ENCODE measurements at places on chromosomes 5 and 9. TPM values are rescaled to one million over a fixed set of nuclear protein-coding genes. Genes with fewer than 3 reads are reported as not detected.

TMOD1 gene
- total RNA-seq: 118 TPM

DNA sequence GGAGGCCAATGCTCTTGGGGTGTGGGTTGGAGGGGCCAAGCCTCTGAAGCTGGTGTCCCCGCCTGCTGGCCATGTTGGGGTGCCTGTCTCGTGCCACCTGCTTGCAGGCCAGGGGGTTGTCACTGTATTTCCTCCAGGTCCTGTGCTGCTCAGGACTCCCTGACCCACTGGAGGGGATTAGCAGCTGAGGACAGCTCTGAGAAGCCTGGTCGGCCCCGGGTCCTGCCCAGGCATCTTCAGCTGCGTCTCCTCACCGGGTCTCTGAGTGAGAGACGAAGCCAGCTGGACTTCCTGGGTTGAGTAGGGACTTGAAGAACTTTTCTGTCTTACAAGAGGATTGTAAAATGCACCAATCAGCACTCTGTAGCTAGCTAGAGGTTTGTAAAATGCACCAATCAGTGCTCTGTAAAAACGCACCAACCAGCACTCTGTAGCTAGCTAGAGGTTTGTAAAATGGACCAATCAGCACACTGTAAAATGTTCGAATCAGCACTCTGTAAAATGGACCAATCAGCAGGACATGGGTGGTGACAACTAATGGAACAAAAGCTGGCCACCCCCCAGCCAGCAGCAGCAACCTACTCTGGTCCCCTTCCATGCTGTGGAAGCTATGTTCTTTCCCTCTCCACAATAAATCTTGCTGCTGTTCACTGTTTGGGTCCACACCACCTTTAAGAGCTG, 20.6 kb upstream of the SLC9A3 start:
- no peak overlapping the region for H3K27ac ChIP-seq
- no peaks in the 10 kb centered on the region for H3K27me3 ChIP-seq
- no peak overlapping the region for H3K4me3 ChIP-seq
- no peaks in the 10 kb centered on the region for H3K4me1 ChIP-seq

GRCh38 chr5:170614720-170615119, 110.9 kb downstream of the KCNIP1 start:
- H3K27me3 ChIP-seq: no peaks in the 10 kb centered on the region
- no peaks in the 10 kb centered on the region for H3K36me3 ChIP-seq
- H3K4me1 ChIP-seq: no peaks in the 10 kb centered on the region
- no peak overlapping the region for H3K27ac ChIP-seq

GRCh38 chr9:23587433-23587832, 238.6 kb downstream of the ELAVL2 start:
- peaks cover 30% of the 10 kb centered on the region for H3K4me1 ChIP-seq
- no peaks in the 10 kb centered on the region for H3K36me3 ChIP-seq
- no peaks in the 10 kb centered on the region for H3K27me3 ChIP-seq
- H3K27ac ChIP-seq: peak overlapping the region; percentile 25
- no peak overlapping the region for H3K4me3 ChIP-seq

C5orf52 gene
- not detected for total RNA-seq

JAKMIP2 gene
- 0.16 TPM for total RNA-seq

OLFML2A gene
- 53.2 TPM for total RNA-seq

- H3K27ac ChIP-seq: peak overlapping the region; percentile 89
- no peak overlapping the region for H3K4me3 ChIP-seq
- H3K36me3 ChIP-seq: peaks cover 36% of the 10 kb centered on the region
- H3K4me1 ChIP-seq: no peaks in the 10 kb centered on the region
- no peaks in the 10 kb centered on the region for H3K27me3 ChIP-seq
These were observed 11.4 kb downstream of the VDAC1 start for GRCh38 chr5:133993185-133993936.

DNA sequence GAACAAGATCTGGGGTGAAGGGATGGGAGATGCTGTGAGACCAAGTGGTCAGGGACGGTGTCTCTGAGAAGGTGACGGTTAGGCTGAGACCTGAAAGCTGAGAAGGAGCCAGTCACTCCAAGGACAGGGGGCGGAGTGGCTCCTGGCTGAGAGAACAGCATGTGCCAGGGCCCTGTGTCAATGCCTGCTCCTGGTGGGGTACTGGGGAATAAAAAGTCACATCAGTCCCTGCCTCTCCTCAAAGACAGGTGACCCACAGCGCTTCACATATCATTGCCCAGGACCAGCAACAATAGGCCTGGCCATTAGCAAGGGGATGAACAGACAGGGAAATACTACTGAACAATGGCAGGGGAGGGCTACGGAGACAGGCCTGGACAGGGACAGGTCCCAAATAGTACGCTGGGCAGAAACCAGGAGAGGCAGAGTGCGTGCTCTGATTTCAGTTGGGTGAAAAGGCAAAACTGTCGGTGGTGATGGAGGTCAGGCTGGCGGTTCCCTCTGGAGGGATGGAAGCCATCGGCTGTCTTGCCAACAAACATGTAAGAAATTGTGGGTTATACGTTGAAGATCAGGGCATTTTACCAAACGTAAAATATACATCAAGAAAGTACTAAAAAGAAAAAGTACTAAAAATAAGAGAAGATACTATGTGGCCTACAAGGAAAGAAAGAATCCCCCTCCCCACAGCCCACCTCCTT, 64.3 kb downstream of the C9orf50 start:
- DNase-seq: no peak
- H3K27ac ChIP-seq: no peak overlapping the region
- H3K36me3 ChIP-seq: no peaks in the 10 kb centered on the region
- H3K4me3 ChIP-seq: no peak overlapping the region
- no peaks in the 10 kb centered on the region for H3K27me3 ChIP-seq

GRCh38 chr9:5958273-5958672, 57.2 kb downstream of the RANBP6 start:
- H3K27me3 ChIP-seq: no peaks in the 10 kb centered on the region
- no peak overlapping the region for H3K4me3 ChIP-seq
- H3K36me3 ChIP-seq: no peaks in the 10 kb centered on the region
- no peak overlapping the region for H3K27ac ChIP-seq

GRK6 gene
- total RNA-seq: 14.1 TPM

DNA sequence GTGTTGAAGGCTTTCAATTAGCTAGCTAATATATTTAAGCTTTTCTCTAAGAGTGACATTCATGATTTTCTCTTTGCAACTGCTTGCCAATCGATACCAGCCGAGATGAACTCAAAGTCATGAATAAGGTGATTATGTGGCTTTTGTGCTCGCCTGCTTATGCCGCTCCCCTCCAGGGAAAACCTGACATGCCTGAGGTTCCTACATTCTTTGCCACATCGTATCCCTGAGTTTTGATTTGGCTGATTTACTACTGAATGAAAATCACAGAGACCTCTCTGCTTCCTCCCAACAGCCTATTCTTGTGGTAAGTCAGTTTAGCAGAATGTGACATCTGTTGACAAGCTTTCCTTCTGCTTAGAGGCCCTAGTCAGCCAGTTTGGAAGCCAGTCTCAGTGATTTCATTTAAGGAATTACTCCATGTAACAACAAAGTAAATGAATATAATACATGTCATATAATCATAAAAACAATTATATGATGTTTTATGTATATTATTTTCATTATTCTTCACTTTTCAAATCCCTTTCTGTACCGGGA, 513.4 kb downstream of the CSNK1G3 start:
- H3K4me3 ChIP-seq: no peak overlapping the region
- H3K4me1 ChIP-seq: no peaks in the 10 kb centered on the region
- no peak overlapping the region for H3K27ac ChIP-seq
- no peak for DNase-seq
- no peaks in the 10 kb centered on the region for H3K27me3 ChIP-seq

DNA sequence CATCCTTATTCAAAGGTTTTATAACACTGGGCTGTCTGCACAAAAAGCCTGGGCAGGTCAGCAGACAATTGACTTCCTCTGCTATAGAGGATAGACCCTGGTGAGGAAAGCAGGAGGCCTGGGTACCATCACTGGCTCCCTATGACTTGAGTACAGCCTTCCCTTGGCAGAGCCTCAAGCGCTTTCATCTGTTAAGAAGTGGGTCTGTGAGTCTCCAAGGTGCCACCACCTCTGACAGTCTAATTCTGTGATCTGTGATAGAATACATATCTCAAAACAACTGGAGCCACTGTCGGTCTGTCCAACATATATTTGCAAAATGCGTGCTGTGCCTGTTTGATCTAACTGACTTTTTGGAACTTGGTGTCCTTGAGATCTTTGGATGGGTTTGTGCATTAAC, 52.2 kb downstream of the C9orf152 start:
- no peak overlapping the region for H3K27ac ChIP-seq
- peaks cover 86% of the 10 kb centered on the region for H3K4me1 ChIP-seq
- H3K4me3 ChIP-seq: no peak overlapping the region
- peaks cover 4% of the 10 kb centered on the region for H3K36me3 ChIP-seq
- no peak for DNase-seq

- no peak for DNase-seq
- H3K36me3 ChIP-seq: no peaks in the 10 kb centered on the region
- no peak overlapping the region for H3K4me3 ChIP-seq
- no peaks in the 10 kb centered on the region for H3K27me3 ChIP-seq
- H3K27ac ChIP-seq: no peak overlapping the region
These were observed 97.0 kb downstream of the ANKRD33B start for GRCh38 chr5:10660720-10661387.

DNA sequence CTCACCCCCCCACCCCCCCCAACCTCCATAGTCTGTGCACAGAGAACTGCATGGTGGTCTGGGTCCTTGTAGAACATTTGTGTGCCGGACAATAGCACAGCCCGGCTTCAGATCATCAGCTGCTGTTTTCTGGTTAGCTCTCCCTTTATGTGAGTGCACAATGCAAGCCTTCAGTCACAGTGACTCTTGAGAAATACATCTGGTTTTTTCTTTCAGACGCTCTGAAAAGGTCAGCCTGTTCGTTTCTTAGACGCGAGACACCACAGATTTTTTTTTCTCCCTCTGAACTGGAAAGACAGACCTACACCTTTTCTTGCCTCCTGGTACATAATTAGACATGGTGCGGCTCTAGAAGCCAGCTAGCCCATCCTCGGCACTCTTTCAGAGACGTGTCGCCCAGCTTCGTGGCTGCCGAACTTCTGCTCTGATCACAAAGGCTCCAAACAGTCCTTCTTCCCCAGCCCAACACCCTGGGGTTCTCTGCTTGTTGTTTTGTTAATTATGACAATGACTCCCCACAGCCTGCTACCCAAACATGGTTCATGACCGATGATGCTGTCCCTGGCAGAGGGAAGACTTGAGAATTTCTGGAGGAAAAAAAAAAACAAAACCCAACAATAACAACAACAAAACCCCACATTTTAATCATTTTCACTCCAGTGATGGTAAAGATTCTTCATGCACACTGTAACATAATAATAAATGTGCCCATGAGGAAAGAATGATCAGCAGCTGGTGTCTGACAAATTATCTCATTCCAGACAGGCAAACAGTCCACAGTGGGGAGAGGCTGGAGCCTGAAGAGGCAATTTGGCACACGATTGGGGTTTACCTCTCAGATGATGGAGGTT, 241.4 kb upstream of the ZNF462 start:
- no peak overlapping the region for H3K4me3 ChIP-seq
- no peaks in the 10 kb centered on the region for H3K27me3 ChIP-seq

DNA sequence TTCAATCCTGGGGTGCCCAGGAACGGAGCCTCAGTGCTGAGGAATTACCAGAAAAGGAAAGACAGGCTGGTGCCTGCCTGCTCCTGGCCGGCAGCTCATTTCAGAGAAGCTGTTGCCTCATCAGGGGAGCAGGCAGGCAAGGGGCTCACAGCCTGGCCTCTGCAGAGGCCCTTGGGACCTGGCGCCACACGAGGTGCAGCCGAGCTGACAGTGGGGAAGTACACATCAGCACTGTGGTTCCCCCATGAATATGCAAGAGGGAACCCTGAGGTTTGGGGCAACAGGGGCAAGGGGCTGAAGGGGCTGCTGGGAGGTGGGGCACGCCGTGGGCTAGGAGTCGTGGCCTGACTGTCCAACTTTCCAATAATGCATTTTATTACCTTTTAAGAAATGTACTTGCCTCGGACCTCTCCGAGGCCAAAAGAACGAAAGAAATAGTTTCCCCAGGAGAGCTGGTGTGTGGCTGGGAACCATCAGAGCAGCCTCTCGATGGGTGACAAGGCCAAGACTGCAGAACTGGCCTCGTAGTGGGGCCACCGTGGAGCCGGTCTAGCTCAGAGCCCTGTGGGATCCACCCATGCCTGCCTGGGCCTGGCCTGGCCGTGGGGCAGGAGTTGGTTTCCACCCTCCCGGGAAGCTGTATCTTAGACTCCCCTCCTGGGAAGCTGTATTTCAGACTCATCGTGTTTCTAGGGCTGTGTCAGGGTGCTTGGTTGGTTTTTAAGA, 198.6 kb downstream of the PAX5 start:
- no peaks in the 10 kb centered on the region for H3K27me3 ChIP-seq
- DNase-seq: no peak
- no peak overlapping the region for H3K27ac ChIP-seq
- no peaks in the 10 kb centered on the region for H3K36me3 ChIP-seq

DNA sequence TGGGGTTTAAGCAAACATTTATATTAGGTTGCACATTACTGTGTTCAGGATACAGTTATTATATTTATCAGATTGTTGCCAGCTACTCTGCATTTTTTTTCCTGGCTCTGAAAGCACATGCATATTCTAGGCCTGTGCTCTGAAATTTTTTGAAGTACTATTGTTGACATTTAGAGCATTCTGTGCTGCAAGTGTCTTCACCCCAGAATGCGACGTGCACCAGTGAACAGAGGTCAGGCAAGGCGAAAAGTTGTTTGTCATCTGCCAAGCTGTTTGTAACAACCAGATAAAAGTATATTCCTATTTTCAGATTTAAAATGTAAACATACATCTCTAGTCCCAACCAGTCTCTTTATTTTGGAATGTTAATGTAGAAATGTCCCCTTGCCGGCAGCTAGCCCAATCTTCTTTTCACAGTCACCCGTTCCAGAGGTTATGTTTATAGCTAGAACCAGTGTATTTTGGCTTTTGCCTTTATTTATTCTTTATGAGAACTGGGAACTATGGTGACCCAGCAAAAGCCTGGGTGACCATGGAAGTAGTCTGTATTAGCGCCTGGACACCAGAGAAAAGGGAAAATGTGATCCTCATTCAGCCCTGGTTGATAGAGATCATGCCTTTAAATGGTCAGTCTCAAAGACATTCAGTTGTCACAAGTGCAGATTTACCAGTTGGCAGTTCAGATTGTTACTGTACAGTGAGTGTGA, 84.6 kb downstream of the NDUFAF2 start:
- DNase-seq: no peak
- no peak overlapping the region for H3K4me3 ChIP-seq
- H3K4me1 ChIP-seq: no peaks in the 10 kb centered on the region
- H3K27me3 ChIP-seq: no peaks in the 10 kb centered on the region

GRCh38 chr9:131668439-131669268, 71.2 kb downstream of the RAPGEF1 start:
- H3K27ac ChIP-seq: peak overlapping the region; percentile 79
- peaks cover 71% of the 10 kb centered on the region for H3K4me1 ChIP-seq
- DNase-seq: no peak
- no peaks in the 10 kb centered on the region for H3K27me3 ChIP-seq
- no peak overlapping the region for H3K4me3 ChIP-seq
- no peaks in the 10 kb centered on the region for H3K36me3 ChIP-seq

- peaks cover 46% of the 10 kb centered on the region for H3K4me1 ChIP-seq
- H3K4me3 ChIP-seq: no peak overlapping the region
- no peak for DNase-seq
- H3K36me3 ChIP-seq: peaks cover 33% of the 10 kb centered on the region
These were observed 42.8 kb downstream of the NEURL1B start for GRCh38 chr5:172683645-172684471.

HSPB3 gene
- total RNA-seq: 442 TPM
